ENCODE measurements at places on chromosomes 5 and 9.

GRCh38 chr5:79886925-79887655, 104.0 kb downstream of the MTX3 start:
- DNase-seq = no peak

- no peak for DNase-seq
These were observed 82.2 kb upstream of the RFX3 start for GRCh38 chr9:3608011-3608410.

GRCh38 chr5:134566741-134567221, 41.3 kb downstream of the JADE2 start:
- DNase-seq = peak; percentile 48

DNA sequence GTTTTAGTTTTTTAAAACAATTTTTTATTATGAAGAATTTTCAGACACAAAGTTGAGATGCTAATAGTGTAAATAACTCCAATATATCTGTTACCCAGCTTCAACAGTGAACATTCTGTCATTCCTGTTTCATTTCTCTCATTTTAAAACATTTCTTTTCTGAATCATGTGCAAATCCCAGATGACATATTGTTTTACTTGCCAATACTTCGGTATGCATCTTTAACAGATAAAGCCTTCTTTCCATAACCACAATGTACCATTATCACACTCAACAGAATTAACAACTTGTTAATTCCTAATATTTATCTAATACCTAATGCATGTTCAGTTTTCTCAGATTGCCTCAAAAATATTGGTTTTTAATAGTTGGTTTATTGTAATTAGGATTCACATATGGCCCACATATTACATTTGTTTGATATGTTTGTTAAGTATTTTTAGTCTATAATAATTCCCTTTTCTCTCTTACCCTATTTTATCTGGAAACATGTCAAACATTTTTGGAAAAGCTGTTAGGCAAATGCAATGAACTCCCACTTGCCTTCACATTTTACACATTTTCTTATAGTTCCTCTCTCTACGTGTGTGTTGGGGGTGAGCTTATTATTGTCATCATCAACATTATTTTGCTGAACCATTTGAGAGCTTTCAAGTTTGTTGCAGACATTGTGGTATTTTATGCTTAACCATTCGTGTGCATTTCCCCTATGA, 58.7 kb upstream of the ANKRD55 start:
- DNase-seq = no peak

DNA sequence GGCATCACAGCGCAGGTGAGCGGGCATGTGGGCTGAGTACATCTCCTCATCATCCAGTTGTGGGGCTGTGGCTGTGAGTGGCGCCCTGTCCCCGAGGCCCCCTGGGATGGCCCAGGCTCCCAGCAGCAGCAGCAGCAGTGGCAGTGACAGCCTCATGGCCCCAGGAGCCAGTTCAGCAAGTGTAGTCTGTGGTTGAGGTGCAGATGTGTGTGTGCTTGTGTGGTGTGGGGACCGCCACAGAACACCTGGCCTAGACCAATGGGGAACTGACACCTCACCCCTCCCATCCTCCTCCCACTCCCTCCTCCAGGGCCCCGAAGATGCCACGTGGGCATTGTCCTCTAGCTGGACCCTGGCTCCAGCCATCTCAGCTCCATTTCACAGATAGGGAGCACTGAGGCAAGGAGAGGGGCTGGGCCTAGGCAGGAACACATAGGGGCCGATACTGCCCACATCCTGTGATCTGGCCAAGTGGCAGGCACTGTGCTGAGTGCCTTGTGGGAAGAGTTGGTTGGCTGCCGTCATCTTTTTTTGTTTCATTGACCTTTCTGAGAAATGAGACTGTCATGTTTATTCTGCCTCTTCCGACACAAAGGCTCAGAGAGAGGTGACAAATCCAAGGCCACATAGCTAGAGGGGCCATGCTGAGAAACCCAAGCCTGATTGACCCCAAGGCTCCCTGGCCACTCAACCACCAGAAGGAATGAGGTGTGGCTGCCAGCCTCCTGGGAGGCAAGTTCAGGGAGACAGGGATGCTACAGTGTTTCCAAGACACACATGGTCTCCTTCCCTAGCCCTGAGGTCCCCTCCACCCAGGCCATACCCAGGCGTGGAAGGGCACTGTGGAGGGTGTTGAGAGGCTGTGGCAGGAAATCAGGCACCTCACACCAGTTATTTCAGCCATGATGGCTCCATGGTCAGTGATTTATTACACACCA, at the start of gene MZB1:
TSS of gene MZB1 (minus strand) at position 213 of the 938 bp plus-strand sequence. CDS start at position 156, 57 bp downstream.
- DNase-seq = no peak

- no peak for DNase-seq
These were observed 57.8 kb downstream of the BARX1 start for GRCh38 chr9:93897075-93897970.

- DNase-seq = peak; percentile 6
These were observed 92.9 kb upstream of the IER5L start for GRCh38 chr9:129270903-129271431.
